ENCODE measurements at places on chromosomes 4 and X.

DNA sequence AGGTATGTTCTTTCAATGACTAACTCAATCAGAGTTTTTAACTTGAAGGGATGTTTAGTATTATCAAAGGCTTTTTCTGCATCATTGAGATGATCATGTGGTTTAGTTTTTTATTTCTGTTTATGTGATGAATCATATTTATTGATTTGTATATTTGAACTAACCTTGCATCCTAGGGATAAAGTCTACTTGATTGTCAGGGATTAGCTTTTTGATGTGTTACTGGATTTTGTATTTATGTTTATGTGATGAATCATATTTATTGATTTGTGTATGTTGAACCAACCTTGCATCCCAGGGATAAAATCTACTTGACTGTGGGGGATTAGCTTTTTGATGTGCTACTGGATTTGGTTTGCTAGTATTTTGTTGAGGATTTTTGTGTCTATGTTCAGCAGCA lies 615.4 kb upstream of the GRID2 start:
- no peak for DNase-seq

DNA sequence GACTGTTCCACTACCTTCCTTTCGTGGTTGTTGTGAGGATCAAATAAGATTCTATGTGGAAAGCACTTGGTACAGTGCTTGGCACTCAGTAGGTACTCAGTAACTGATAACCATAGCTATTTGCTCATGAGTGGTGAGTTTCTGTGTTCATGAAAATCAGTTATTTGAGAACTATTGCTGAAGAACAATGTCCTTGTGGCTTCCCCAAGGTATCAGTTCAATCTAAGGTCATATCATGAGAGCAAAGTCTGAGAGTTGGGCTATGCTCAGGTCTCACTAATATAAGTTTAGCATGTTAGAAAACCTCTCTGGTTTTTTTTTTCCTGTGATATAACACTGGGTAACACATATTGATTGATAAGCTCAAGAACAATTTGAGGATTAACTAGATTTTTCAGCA lies 147.8 kb downstream of the GRIA3 start:
- DNase-seq, result no peak

GRCh38 chr4:124641715-124642381 lies 70.7 kb downstream of the ANKRD50 start:
- no peak for DNase-seq

GRCh38 chr4:180909279-180909678 lies 1333.9 kb upstream of the TENM3 start:
- DNase-seq, result no peak

DNA sequence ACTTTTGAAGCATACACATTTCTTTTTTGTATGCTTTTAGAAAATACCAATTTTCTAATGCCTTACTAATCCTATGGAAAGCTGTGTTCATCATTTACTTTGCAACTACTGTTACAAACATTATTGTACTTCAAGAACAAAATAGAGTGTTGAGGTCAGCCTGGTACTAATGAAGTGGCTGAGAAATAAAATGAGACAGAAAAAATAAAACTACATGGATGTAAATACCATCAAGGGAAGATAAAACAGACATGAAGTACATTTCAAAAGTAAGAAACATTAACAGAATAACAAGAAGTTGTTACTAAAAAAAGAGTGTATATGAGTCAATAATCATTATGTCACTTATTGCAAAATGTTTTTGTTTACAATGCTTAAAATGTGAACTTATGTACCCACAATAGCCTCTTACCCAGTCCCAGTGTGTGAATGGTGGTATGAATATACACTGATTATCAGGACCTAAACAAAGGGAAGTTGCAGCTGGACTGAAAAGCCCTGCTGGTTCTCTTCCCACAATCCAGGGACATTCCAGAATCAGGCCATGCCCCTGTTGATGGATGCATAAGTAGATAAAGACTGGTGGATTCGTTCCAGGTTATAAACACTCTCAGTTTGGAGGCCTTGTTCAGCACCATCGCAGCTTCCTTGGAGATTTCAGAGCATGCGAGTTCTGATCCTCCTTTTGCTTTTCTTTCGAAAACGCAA lies 2.4 kb upstream of the CSN3 start:
- DNase-seq, result no peak

DNA sequence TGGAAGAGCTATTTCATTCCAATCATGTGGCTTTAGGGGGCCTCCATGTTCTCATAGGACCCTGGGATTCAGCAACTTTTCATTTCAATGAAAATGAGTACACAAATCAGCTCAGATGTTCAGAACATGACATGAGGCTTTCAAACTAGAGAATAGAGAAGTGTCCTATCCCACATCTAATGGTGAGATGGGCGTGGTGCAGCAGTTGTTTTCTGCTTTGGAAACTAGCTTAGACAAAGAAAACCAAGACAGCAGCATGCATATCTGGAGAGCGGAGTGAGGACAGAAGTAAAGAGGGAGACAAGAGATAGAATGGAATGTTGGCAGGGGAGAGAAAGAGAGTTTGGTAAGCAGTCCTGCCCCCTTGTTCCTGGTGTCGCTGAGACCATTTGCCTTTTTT lies 1009.1 kb upstream of the IGFBP7 start:
- DNase-seq, result no peak

DNA sequence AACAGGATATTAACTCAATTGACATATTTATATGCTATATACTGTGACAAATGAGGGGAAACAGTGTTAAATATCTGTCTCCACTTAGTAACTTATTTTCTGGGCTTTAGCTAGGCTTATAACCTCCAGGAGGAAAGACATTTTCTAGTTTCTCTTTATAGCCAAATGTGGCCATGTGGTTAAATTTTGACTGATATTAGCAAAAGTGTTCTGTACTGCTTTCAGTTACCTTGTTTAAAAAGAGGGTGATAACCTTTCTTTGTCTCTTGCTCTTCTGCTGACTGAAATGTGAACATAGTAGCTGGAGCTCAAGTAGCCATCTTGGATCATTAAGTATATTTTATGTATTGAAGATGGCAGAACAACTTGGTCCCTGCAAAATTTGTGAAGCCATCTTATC lies 253.7 kb downstream of the PDHA2 start:
- no peak for DNase-seq

- no peak for DNase-seq
These were observed 1034.8 kb downstream of the PDHA2 start for GRCh38 chr4:96874657-96875056.

DNA sequence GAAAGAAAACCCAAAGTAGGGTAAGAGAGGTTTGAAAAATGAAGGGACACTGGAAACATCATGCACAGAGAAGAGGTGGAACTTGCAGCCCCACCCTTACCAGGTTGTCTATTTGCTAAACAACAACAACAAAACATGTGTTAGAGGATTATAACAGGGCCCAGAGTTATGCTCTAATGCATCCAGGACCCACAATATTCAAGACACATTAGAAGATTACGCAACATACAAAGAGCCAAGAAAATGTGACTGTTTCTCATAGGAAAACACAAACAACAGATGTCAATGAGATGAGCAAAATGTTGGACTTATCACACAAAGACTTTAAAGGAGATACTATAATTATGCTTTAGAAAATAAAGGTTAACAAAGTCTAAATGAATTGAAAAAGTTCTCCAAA lies 128.5 kb downstream of the LRBA start:
- no peak for DNase-seq

DNA sequence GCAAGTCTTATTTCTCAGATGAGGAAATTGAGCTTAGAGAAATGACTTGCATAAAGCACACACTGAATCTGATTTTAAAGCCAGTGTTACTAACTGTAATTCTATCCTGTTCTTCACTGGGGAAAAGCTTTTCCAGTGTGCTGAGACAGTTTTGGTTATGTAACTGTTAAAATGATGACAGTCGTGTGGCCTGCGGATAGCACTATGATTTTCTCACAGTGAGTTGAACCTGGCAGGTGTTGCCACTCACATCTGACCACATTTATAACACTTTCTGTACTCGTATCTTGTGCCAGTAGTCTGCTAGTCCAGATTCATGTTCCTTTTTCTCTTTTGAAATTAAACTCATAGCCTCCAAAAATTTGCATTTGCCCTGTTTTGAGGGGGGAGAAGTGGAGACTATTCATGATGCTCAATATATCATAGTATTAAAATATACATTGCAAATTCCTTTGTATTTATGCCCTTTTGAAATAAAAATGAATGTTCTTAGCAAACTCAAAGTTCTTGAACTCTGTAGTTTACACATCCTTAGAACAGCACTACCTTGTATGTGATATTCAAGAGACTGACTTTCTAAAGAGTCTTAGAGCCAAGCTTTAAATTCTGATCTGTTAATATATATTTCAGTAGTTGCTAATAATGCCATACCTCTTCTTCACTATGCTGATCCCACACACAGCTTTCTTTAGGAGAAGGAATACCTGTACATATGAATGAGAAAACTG lies 132.3 kb downstream of the PDLIM5 start:
- DNase-seq, result no peak

- no peak for DNase-seq
These were observed 168.7 kb downstream of the ANTXR2 start for GRCh38 chr4:79904331-79904730.

- DNase-seq, result no peak
These were observed 1.3 kb downstream of the YTHDC1 start for GRCh38 chr4:68348577-68348976.

GRCh38 chr4:54961357-54961975 lies 163.9 kb downstream of the KDR start:
- no peak for DNase-seq

DNA sequence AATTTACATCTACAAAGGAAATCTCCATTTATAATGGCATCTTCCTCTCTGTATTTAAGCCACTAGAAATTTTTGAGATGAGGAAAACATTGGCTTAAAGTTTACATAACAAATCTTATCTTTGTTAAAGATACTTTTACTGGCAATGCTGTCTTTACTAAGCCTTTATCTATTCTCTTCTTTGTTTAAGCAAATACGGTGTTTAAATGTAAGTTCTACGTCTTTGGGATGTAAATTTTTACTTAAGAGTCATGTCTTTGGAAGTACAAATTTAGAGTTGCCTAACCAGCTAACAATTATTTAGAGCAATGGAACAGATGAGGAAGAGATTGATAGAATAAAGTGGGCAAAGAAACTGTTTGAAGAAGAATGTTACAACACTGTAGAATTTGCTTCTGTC lies 1024.0 kb upstream of the PCDH10 start:
- no peak for DNase-seq

DNA sequence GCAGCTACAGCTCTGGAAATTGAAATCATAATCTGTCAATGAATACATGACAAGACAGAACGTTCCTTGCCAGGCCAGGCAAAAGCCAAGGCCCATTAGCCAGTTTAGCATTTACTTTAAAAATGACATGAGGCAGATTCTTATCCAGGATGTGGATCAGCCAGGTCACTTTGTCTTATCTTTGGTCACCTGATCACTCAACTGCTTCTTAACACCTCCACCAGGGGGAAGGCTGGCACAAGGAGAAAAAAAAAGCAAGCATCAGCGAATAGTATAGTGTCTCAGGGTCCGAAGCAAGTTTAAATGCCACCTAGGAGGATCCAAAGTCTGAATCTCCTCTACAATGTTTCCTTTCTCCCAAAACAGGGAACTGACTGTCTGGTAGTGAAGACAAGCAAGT lies 18.8 kb downstream of the ATP1B4 start:
- DNase-seq, result no peak

DNA sequence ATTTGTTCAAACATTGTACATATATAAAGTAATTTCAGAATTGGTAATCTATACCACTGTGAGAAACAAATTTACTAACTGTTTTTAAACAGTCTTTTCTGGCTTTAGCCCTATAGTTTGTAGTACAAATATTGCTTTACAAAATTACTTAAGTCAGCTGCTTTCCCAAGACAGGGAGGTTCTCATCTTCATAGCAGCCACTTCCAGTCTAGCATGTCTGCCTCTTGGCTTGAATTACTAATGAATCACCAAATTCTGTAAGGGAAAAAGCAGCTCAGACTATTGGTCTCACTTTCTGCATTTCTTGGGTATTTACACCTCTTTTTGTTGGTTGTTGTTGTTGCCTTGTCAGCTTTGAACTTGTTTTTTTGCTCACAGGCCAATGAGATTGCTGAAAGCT lies 187.2 kb downstream of the NPFFR2 start:
- no peak for DNase-seq

DNA sequence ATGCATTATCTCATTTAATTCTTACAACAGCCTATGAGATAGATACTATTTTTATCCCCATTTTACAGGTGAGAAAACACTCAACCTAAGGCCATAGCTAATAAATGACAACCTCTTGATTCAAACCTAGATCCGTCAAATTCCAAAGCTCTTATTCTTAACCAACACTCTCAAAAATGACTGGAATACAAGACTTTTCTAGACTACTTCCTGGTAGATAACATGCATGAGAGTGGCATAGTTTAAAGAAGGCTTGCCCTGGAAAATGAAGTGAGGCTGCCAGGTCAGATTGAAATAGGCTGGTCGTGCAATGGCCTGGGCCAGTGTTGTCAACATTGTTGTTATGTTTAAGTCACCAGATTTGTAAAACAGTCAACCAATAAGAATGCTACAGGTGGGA lies 86.6 kb downstream of the DNAAF6 start:
- DNase-seq, result no peak

DNA sequence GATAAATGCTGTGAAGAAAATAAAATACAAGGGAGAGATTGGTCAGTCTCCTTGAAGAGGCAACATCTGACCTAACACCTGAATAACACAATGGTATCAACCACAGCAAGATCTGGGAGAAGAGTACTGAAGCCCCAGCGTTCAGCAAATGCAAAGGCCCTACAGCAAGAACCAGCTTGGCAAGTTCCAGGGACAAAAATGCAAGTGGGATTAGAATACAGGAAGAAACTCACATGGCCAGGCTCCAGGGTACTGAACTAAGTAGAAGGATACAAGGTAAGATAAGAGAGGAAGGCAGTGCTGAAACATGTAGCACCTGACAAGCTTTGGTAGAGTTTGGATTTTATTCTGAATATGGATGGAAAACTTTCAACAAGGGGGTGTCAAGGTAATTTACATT lies 3.6 kb downstream of the SMIM14 start:
- DNase-seq, result no peak

GRCh38 chr4:10157478-10158332 lies 41.1 kb upstream of the WDR1 start:
- DNase-seq, result peak; percentile 3

GRCh38 chrX:82648062-82648461 lies 860.0 kb upstream of the POU3F4 start:
- no peak for DNase-seq

DNA sequence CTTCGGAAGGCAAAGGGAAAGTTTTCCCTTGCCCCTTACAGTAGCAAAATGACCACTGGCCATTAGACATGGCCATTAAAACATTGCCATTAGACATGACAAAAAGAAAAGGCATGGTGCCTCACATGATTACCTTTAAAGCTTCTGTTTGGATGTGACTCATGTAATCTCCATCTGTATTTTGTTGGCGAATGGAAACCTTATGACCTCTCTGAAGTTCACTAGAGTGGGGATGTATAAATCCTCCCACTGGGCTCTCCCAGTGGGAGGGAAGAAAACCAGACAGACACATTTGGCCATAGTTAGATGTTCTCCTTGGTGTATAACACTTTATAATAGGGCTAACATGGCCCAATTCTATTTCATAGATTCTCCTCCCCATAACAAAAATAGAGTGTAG lies 152.6 kb downstream of the MAGEB17 start:
- DNase-seq, result no peak

GRCh38 chrX:119475389-119476101 lies 7.3 kb downstream of the SLC25A5 start:
- no peak for DNase-seq

Data from caudate nucleus (tissue), 63 donors.